ENCODE measurements at places on chromosomes 16 and 17.

DNA sequence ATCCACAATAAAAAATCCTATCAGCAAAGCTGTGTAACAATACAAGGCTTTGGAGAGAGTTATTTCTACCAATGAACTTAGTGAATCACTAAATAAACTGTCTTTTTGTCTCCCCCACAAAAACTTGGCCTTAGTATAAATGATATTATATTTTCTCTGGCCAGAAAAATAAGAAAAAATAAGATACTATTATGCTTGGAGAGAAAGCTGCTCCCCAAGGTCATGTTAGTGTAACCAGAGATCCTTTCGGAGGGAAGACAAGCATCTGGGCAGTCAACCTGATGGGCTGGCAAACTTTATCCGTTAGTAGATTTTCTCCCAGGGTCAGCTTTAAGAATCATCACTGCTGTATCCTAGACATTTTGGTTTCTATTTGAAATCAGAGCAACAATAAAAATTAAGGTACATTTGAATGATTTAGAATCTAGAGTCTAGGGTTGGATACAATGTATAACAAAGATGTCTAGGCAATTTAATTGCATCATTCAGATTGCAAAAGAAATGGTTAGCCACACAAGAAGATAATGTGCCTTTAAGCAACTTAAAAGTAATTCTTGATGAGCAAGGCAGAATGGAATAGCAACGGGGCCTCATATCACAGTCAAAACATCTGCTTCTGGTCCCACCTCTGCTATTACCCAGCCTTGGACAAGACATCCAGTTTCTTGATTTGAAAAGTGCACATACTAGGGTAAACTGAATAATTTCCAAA, 280.4 kb downstream of the SLC39A11 start:
- DNase-seq = no peak

DNA sequence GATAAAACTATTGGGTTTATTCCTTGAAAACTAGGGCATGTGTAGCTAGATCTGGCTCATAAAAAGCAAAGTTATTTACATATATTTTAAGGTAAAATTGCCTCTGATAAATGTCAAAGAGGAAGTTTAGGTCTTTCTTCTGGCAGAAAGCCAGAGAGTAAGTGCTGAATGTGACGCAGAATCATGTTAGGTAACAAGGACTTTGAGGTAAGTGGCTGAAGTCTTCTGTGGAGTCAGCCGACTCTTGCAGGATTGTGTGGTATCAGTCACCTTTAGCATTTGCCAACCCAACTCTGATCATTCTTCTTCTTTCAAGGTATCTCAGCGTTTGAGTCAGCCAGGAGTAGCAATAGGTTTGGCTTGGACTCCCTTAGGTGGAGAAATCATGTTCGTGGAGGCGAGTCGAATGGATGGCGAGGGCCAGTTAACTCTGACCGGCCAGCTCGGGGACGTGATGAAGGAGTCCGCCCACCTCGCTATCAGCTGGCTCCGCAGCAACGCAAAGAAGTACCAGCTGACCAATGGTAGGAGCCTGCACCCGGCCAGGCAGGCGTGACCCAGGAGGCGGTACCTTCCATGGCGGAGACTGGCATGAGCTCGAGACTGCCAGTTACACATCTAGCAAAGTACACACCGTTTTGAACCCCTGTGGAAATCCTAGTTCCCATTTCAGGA, 37.9 kb downstream of the SIAH1 start:
- no peak for DNase-seq

- no peak for DNase-seq
These were observed 18.4 kb downstream of the SDR42E1 start for GRCh38 chr16:81992859-81993258.

DNA sequence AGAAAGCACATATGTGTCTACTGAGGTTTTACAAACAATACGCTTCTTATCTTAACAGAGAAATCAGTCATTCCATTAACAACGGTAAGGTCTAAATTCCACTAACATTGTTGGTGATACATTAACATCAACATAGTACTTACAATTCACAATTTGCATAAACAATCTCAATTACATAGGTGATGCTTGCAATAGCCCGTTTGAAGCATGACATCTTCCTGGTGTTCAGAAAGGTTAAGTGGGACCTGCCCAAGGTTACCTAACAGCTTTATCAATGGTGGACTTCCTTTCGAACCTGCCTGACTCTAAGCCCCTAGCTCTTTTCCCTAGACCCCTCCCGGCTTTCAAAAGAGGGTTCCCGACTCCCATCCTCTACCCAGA, 699 bp downstream of the FAM222B start:
- DNase-seq = no peak

DNA sequence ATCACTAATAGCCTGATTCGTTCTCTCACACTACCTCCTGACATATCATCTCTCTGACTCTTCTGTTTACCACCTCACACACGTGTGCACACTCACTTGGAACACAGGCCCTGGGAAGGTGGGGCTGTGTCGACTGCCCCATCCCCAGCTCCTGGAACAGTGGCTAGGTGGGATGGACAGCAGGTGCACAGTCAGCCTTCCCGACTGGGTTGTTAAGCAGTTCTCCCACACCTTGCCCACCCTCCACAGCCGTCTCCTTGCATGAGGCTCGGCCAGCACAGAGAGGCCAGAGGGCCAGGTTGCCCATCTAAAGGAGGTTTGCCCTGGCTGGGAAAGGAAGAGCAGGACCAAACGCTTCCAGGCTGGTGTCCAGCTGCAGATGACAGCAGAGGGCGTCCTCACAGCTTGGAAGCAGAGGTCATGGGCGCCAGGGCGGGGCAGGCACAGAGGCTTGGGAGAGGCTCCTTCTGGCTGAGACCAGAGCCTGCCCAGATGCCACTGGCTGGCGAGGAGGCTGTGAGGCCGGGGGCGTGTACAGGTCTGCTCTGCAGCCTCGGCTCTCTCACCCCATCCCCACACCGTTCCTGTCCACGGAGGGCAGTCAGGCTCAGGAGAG, 92.8 kb downstream of the AMFR start:
- peak; percentile 80 for DNase-seq

DNA sequence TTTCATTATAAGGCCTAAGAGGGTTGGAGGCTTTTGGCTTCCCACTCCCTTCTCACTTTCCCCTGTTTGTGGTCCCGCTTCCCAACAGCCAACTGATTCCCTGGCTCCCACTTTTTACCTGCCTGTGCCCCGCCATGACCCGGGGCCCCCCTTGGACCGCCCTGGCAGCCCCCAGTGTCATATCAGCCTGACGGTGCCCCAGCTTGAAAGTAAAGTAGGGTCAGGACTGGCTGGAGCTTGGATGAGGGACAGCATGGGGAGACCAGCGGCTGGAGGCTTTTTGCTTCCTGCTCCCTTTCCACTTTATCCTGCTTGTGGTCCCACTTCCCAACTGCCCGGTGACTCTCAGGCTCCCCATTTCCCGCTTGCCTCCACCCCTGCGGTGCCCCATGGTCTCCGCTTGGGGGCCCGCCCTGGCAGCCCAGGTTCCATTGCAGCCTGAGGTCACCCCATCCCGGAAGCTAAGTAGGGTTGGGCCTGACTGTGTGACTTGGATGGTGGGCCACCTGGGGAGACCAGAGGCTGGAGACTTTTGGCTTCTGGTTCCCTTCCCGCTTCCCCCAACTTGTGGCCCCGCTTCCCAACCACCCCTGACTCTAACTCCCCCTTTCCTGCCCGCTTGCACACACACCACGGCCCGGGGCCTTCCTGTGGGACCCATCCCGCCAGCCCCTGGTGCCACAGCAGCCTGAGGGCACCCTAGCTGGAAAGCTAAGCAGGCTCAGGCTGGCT, 2274.7 kb downstream of the TP53TG3F start:
- no peak for DNase-seq

DNA sequence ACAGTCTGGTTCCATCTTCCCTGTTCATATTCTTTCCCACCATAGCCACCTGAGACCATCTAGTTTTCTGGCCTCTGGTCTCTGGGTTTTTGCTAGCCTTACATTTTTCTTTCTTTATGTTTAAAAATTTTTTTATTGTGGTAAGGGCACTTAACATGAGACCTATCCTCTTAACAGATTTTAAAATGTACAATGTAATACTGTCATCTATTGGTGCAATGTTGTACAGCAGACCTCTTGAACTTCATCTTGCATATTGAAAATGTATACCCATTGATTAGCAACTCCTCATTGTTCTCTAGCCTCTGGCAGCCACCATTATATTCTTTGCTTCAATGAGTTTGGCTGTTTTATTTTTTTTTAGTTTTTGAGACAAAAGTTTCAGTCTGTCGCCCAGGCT, 39.2 kb downstream of the ITGAM start:
- DNase-seq = no peak

All from trophoblast cell (in vitro differentiated cells and primary cell).